Thoracic aorta (tissue), 2 donors: ENCODE measurements at places on chromosomes 2 and 18. TPM values are rescaled to one million over a fixed set of nuclear protein-coding genes. Genes with fewer than 3 reads are reported as not detected.

Gene NFATC1
- 40.8 TPM for total RNA-seq

Gene CROCC2
- total RNA-seq, result not detected

Gene RRM2
- 1.2 TPM for total RNA-seq

Gene RAB17
- 6.4 TPM for total RNA-seq

Gene C2orf15
- 4.9 TPM for total RNA-seq

Gene CD28
- total RNA-seq, result 3.5 TPM

Gene CHRND
- total RNA-seq, result not detected

Gene MC5R
- not detected for total RNA-seq

Gene TUBB8B
- not detected for total RNA-seq

Gene FAM110C
- 5.0 TPM for total RNA-seq

Gene GREB1
- 2.4 TPM for total RNA-seq

Gene SH3BP4
- total RNA-seq, result 32.4 TPM

Gene HOXD8
- 11.2 TPM for total RNA-seq

Gene IKZF2
- 16.2 TPM for total RNA-seq

Gene COL4A3
- 29.6 TPM for total RNA-seq

Gene GPR35
- total RNA-seq, result 5.8 TPM

Gene ANKRD30B
- total RNA-seq, result not detected

Gene SESTD1
- 35.3 TPM for total RNA-seq

Gene SPP2
- total RNA-seq, result not detected

Gene PID1
- total RNA-seq, result 109 TPM
